ENCODE measurements at places on chromosomes 5 and 9. TPM values are rescaled to one million over a fixed set of nuclear protein-coding genes. Genes with fewer than 3 reads are reported as not detected.

SEC24A gene
- polyA plus RNA-seq, result 10.3 TPM

PAEP gene
- 2.5 TPM for polyA plus RNA-seq

UHRF2 gene
- 36.4 TPM for polyA plus RNA-seq

HSPA4 gene
- 143 TPM for polyA plus RNA-seq

OGN gene
- 18.4 TPM for polyA plus RNA-seq

DNA sequence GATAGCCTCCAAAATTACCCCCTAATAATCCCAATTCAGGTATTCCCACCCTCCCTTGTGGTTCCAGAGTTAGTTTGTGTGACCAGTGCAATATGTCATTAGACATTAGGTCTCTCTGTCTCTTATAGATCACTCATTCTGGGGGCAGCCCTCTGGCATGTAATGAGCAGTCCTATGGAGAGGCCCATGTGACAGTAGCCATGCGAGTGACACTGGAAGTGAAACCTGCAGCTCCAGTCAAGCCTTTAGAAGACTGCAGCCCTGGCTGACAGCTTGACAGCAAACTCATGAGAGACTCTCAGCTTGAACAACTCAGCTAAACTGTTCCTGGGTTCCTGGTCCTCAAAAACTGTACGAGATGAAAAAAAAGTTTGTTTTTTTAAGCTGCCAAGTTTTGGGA, 54.0 kb upstream of the HSPB3 start:
- no peak overlapping the region for H3K4me3 ChIP-seq
- H3K27me3 ChIP-seq, result no peaks in the 10 kb centered on the region
- DNase-seq, result no peak
- peaks cover 8% of the 10 kb centered on the region for H3K4me1 ChIP-seq
- H3K27ac ChIP-seq, result no peak overlapping the region

DNA sequence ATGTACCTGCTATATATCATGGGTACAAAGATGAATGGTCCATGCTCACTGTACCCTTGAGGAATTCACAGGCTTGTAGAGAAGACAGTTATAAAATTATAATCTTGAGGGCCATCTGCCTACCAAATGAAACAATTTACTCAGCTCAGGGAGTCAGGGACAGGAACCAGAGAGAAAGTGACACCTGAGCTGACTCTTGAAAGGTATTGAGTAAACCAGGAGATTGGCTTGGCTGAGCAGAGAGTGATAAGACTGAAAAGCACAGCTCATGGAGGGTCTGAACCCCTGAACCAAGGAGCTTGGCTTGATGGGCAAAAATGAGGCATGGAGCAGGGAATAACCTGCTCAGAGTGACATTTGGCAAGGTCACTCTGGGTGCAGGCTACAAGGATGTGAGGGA, 147.3 kb downstream of the FAM114A2 start:
- no peak overlapping the region for H3K27ac ChIP-seq
- no peak for DNase-seq
- H3K4me1 ChIP-seq, result no peaks in the 10 kb centered on the region
- H3K4me3 ChIP-seq, result no peak overlapping the region
- no peaks in the 10 kb centered on the region for H3K36me3 ChIP-seq

GRCh38 chr5:159095866-159096242, 3.9 kb downstream of the EBF1 start:
- no peaks in the 10 kb centered on the region for H3K27me3 ChIP-seq
- H3K4me3 ChIP-seq, result peak overlapping the region; percentile 64
- peaks cover 17% of the 10 kb centered on the region for H3K4me1 ChIP-seq

- no peak for DNase-seq
- no peaks in the 10 kb centered on the region for H3K27me3 ChIP-seq
- no peaks in the 10 kb centered on the region for H3K36me3 ChIP-seq
- H3K27ac ChIP-seq, result no peak overlapping the region
Observed at GRCh38 chr5:142808878-142809598, 38.9 kb downstream of the ARHGAP26 start.

GRCh38 chr9:121160025-121160424, 41.6 kb downstream of the RAB14 start:
- H3K27ac ChIP-seq, result no peak overlapping the region
- no peaks in the 10 kb centered on the region for H3K4me1 ChIP-seq
- H3K4me3 ChIP-seq, result no peak overlapping the region
- no peaks in the 10 kb centered on the region for H3K36me3 ChIP-seq
- no peak for DNase-seq
- no peaks in the 10 kb centered on the region for H3K27me3 ChIP-seq

- no peaks in the 10 kb centered on the region for H3K36me3 ChIP-seq
- no peak overlapping the region for H3K4me3 ChIP-seq
- H3K27me3 ChIP-seq, result no peaks in the 10 kb centered on the region
- no peak overlapping the region for H3K27ac ChIP-seq
- peaks cover 37% of the 10 kb centered on the region for H3K4me1 ChIP-seq
- DNase-seq, result no peak
Observed at GRCh38 chr9:129888293-129889121, 53.2 kb downstream of the USP20 start.

DNA sequence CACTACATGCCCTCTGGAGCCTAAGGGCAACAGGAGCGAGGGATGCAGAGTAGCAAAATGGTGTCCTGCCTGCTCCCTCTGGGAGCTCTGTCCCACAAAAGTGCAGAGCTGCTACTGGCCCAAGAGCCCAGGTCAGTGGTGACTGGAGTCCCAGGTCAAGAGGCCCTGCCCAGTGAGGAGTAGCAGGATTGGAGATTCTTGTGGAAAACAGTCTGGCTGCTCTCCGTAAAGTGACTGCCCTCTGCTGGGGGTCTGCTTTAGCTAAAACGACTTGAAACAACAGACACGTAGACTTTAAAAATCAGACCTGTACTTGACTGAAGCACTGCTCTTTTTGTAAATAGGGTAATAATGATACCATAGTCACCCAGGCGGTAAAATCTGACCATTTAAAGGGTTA, 917.0 kb downstream of the MAT2B start:
- no peak overlapping the region for H3K4me3 ChIP-seq
- DNase-seq, result peak; percentile 17
- H3K27ac ChIP-seq, result no peak overlapping the region
- H3K36me3 ChIP-seq, result no peaks in the 10 kb centered on the region
- H3K4me1 ChIP-seq, result no peaks in the 10 kb centered on the region
